A549 treated with Hydrocortisone at 1 μM for 4 hours (cell line): ENCODE measurements at places on chromosomes 11 and 22. TPM values are rescaled to one million over a fixed set of nuclear protein-coding genes. Genes with fewer than 3 reads are reported as not detected.

The NXPE2 gene
- total RNA-seq = not detected in 5 replicates

The KCNJ1 gene
- 0.03 TPM in 1 of 5 replicates, not detected in the others for total RNA-seq

The CD44 gene
- total RNA-seq = 596 to 899 TPM (median 666 TPM) in 5 replicates

The PAMR1 gene
- total RNA-seq = 0.03 to 0.05 TPM in 2 of 5 replicates, not detected in the others

The SLC7A4 gene
- total RNA-seq = not detected in 5 replicates

The DERL3 gene
- 0.16 to 0.71 TPM (median 0.55 TPM) in 5 replicates for total RNA-seq

The NPAS4 gene
- 0.03 to 0.06 TPM in 2 of 5 replicates, not detected in the others for total RNA-seq

The CARNS1 gene
- total RNA-seq = 0.09 to 0.20 TPM (median 0.12 TPM) in 5 replicates

The TRIM22 gene
- total RNA-seq = 0.61 to 1.2 TPM (median 0.67 TPM) in 5 replicates

The FOSL1 gene
- total RNA-seq = 97.6 to 169 TPM (median 123 TPM) in 5 replicates

The BBOX1 gene
- 0.06 to 0.08 TPM in 2 of 5 replicates, not detected in the others for total RNA-seq

The ADAMTS8 gene
- total RNA-seq = 1.2 to 1.7 TPM (median 1.4 TPM) in 5 replicates

The SYT7 gene
- 1.0 to 1.4 TPM (median 1.1 TPM) in 5 replicates for total RNA-seq

The APOL4 gene
- 0.03 TPM in 1 of 5 replicates, not detected in the others for total RNA-seq

The ZNF215 gene
- 0.78 to 1.0 TPM (median 0.85 TPM) in 5 replicates for total RNA-seq

The SPCS2 gene
- total RNA-seq = 225 to 419 TPM (median 254 TPM) in 5 replicates

The MS4A15 gene
- 0.07 TPM in 1 of 5 replicates, not detected in the others for total RNA-seq

The CASP1 gene
- 0.22 to 0.47 TPM (median 0.37 TPM) in 4 of 5 replicates, not detected in the other for total RNA-seq

The MYOD1 gene
- total RNA-seq = 0.06 to 0.08 TPM in 2 of 5 replicates, not detected in the others

The CFAP300 gene
- total RNA-seq = 5.7 to 7.6 TPM (median 6.4 TPM) in 5 replicates

The CCDC188 gene
- not detected in 5 replicates for total RNA-seq

The BACE1 gene
- 8.5 to 11.1 TPM (median 10.9 TPM) in 5 replicates for total RNA-seq

The AMBRA1 gene
- 14.2 to 17.3 TPM (median 14.3 TPM) in 5 replicates for total RNA-seq

The GLB1L2 gene
- 1.9 to 2.2 TPM (median 2.0 TPM) in 5 replicates for total RNA-seq

The TOMM22 gene
- total RNA-seq = 58.5 to 85.4 TPM (median 73.3 TPM) in 5 replicates
